GM23248 (cell line): ENCODE measurements at places on chromosomes 12 and 14. TPM values are rescaled to one million over a fixed set of nuclear protein-coding genes. Genes with fewer than 3 reads are reported as not detected.

Gene EPS8
- 100 and 103 TPM in 2 replicates for polyA plus RNA-seq

Gene KRT6C
- polyA plus RNA-seq: not detected in 2 replicates

Gene MYF6
- not detected in 2 replicates for polyA plus RNA-seq

DNA sequence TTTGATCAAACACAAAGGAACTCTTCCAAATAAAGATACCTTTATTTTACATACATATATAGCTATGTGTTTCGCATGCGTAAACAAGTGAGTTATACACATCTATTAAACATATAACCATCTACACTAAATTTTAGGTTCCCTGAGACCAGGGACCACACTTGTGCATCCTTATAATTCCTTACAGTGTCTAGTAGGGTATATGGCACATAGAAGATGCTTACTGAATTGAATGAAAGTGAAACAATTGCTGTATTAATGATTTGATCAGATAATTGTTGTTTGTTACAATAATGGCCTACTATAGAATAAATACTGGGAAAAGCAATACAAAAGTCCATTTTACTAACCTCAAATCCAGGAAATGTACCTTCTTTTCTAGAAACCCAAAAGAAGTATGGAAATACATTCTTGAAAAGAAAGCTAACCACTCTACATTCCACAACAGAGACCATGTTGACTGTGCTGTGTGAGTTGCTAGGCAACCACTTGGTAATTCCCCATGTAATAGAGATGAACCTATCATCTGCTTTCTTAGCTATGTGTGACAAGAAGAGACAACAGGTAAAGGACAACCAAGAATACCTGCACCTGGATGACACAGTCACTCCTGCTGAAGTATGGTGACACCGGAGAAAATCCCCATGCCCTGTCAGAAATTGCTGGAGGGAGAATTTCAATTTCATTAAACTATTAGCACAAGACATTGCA, 11.9 kb upstream of the CIPC start:
- DNase-seq: peak; percentile 47

DNA sequence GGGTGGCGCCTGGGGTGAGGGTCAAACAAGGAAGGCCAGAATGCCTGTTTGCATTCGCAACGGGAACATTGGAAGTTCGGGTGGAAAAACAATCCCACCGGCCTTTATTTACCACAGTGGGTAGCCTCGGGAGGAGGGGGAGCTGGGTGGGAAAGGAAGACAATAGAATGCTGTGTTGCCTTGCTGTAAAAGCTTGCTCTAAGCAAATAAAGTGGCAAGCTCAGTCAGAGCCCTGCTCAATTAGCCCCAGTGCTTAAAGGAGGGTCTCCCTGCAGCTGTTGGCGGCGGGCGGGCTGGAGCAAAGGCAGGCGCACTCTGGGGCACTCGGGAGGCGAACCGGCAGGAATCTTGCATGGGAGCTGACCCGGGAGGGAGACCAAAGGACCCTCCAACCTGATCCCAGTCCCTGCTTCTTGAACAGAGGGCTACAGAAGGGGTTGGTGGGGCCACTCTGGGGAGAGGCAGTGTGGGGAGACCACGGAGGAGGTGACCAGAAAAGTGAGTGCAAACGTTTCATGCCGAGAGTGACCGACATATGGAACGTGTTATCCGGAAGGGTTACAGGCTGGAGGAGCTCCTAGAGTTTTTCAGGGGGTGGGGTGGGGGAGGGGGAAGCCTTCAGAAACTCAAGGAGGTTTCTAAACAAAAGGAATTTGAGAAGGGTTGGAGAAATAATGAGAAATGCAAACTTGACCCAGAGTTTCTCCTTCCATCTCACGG, 48.5 kb downstream of the NTF3 start:
- peak; percentile 4 for DNase-seq

DNA sequence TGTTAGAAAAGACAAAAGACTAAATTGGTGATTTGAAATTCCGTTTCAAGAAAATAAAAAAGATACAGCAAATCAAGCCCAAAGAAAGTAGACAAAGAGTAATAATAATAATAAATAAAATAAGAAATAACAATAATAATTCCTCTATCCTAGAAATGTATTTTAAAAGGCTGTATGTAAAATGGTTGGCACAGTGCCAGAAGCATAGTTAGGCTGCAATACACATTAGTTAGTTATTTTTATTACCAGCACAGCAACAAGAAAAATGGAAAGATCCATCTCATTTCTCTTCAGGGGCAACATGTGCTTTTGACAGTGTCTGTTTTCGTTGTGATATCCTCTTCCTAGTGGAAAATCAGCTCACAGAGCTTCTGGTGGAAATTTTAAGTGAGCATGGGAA, 174.1 kb upstream of the TMTC1 start:
- peak; percentile 23 for DNase-seq

DNA sequence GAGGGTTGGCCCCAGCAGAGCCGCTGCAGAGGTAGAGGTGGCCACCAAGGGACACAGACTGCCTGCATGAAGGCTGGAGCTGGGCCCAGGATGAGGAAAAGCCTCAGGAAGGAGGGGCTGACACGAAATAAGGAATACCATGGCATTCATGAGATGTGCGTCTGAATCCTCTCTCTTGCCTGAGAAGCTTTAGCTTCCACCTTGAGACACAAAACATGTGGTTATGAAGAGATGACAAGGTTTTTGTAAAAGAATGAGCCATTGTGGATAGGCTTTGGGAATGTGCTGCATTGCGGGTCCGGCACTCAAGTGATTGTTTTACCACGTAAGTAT, 82.7 kb downstream of the DAD1 start:
- DNase-seq: no peak

DNA sequence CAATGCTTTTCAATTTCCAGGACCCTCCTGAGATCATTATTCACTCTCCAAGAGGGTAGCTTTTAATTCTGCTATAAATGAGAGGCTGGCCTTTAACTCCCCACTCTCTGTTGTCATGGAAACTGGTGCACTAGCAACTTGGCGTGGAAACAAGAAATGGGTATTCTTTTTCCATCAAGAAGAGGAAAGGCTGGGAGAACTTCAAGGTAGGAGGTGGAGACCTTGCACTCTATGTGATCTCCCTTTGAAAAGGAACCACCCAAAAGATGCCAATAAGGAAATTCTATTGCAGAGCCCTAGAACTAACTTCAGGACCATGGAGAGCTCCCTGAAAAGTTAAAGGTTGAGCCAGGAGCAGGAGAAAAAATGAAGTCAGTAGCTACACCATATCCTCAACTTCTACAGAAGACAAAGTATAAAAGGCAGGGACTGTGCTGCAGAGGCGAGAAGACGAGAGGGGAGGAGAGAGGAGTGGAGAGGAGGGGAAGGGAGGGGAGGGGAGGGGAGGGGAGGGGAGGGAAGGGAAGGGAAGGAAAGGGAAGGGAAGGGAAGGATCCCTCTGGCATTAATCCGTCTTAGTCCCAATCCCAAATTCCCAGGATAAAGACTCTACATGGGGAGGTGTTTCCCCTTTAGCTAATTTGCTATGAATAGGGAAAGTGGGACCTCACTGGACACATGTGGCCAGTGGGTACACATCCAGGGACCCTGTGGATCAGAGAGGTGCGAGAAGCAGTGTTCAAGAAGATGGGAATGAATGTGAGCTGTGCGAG, 46.7 kb upstream of the FICD start:
- DNase-seq: peak; percentile 56

DNA sequence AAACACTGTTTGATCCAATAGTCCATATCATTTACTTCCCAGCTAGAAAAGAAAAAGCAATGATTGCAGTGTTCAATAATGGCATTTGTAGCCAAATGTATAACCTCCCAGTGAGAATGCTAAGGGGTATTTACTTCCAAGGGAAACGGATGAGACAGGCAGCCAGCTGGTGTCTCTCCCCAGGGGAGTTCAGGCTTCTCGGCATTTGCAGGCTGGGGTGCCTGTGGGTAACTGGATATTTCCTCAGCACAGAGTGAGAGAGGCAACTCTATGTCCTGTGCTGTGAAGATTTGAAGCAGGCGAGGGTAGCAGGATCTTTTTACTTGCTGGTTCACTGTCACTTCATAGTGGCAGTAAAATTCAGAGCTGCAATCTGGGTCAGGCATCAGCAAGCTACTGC, 1455.6 kb upstream of the TMEM132C start:
- no peak for DNase-seq

DNA sequence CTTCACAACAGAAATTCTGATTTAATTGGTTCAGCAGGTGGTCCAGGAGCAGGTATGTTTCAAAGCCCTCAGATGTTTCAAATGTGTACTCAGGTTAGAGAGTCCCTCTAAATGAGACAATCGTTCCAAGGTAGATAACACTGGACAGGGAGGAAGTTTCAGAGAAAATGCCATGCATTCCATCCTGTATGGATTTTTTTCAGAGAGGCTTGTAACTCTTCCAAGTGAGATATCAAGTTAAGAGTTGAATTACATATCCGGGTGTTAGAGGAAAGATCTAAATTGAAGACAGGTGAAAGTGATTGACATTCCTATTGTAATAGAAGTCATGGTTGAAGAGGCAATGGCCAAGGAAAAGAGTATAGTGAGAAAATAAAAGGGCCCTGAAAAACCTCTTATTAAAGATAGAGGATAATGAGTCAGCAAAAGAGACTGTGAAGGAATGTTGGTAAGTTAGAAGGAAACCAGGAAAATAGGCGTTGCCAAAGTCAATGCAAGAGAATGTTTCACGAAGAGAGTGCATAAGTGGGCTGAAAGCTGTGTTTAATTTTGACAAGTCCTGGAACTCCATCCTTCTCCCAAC, 105.8 kb downstream of the BMP4 start:
- peak; percentile 4 for DNase-seq
